ENCODE measurements at places on chromosomes 11 and 22.

DNA sequence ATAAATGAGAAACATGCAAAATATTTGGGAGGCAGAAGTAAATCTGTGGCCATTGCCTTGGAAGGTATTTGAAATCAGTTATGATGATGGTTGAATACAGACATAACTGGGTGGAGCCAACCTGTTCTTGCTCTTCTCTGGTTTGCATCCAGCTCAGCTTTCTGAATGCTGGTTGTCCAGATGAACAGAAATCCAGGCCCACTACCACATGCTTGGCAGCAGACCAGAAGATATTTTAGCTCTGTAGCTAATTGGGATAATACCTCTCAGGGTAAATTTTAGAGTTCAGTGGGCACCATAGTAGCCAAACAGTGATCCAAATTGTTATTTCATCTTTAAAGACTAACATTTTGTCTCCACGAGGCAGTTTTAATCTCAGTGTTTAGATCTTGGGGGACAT lies 308.3 kb downstream of the RAB38 start:
- DNase-seq: no peak

GRCh38 chr22:36052505-36052941 lies 23.9 kb upstream of the RBFOX2 start:
- DNase-seq: no peak

GRCh38 chr11:119449498-119449897 lies 26.5 kb upstream of the THY1 start:
- DNase-seq: no peak

DNA sequence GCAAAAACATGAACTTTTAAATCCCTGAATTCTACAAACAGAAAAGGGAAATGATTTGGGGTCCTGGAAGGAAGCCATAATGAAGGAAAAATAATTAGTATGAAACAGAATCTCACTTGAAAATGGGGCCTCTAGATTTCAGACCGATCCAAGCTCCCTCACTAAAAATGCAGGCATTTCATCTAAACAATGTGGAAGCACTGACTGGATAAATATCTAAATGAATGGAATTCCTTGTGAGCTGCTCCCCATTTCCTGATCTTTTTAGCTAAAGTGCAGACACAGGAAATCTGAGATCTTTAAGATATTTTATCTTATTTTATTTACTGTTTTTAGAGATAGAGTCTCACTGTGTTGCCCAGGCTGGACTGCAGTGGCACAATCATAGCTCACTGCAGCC lies 1255.8 kb downstream of the LRRC4C start:
- DNase-seq: no peak

DNA sequence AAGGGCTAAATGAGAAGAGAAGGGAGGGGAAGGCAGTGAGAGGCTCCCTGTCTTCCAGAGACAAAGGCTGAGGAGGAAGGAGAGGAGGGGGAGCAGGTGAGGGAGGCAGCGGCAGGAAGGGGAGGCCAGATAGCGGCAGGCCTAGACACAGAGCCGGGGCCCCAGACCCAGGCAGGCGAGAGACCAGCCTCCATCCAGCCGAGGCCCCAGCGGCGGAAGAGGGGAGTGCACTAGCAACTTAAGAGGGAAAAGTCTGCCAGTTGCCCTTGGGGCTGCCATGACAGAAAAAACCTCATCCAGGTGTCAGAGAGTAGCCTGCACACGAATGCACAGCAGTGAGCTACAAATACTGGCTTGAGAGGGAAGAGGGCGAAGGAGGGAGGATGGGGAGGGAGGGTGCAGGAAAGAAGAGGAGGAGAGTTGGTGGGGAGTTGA lies 46.7 kb downstream of the IGLL1 start:
- no peak for DNase-seq

DNA sequence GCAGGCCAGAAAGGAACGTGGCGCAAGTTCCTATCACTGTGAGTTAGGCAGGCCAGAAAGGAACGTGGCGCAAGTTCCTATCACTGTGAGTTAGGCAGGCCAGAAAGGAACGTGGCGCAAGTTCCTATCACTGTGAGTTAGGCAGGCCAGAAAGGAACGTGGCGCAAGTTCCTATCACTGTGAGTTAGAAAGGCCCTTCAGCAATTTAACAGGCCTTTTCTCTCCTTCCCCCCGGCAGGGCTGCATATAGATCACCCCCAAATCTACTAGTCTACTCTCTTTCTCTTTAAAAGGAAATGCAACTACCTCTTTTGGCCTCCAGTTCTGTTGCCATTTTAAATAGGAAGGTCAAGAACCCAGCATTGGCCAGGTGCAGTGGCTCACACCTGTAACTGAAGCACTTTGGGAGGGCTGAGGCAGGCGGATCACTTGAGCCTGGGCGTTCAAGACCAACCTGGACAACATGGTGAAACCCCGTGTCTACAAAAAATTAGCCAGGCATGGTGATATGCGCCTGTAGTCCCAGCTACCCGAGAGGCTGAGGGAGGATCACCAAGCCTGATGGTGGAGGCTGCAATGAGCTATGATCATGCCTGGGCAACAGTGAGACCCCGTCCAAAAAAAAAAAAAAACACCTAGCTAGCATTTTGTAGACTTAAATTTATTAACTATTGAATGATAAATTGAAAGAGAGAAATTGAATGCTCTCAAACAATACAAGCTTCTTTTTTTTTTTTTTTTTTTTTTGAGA lies 14.9 kb downstream of the FAM118B start:
- no peak for DNase-seq
